Coronary artery (tissue), 2 donors: ENCODE measurements at places on chromosomes 4 and X.
A peak's percentile ranks its signal among the peaks of the same experiment; 100 is the strongest.

- DNase-seq, result no peak
These were observed 114.4 kb downstream of the WDFY3 start for GRCh38 chr4:84852081-84852480.

DNA sequence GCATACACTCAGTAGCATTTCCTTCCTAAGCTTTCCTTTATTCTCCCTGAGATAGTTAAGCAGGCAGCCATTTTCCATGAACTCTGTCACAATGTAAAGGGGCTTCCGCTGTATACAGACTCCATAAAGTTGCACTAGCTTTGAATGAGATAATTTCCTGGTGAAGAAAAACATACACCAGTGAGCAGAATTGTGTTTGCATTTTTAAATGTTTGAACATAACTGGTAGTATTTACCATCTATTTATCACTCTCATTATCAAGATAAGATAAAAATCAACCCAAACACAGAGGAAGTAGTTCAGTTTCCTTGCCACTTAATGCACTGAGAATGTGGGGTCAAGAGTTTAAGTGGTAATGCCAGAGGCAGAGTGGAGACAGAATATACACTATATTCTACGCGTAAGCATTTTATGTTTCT lies 54.1 kb downstream of the TXK start:
- no peak for DNase-seq

GRCh38 chr4:41505161-41505661 lies 32.7 kb upstream of the LIMCH1 start:
- peak; percentile 76 for DNase-seq

DNA sequence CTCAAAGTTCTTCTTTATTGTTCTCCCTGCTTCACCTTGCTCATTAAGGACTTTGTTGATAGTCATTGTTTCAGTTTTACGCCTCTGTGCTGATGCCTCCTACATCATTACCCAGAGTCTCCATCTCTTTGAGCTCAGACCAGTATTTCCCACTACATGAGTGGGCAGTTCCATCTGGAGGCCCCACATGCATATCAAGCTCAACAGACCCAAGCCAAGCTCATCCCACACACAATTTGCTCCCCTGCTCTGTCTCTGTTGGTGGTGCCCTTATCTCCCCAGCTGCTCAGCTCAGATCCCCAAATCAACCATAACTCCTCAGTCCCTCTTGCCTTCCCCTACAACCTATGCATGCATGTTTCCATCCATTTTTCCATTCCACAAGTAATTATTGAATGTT lies 85.1 kb upstream of the EFNB1 start:
- DNase-seq, result no peak

DNA sequence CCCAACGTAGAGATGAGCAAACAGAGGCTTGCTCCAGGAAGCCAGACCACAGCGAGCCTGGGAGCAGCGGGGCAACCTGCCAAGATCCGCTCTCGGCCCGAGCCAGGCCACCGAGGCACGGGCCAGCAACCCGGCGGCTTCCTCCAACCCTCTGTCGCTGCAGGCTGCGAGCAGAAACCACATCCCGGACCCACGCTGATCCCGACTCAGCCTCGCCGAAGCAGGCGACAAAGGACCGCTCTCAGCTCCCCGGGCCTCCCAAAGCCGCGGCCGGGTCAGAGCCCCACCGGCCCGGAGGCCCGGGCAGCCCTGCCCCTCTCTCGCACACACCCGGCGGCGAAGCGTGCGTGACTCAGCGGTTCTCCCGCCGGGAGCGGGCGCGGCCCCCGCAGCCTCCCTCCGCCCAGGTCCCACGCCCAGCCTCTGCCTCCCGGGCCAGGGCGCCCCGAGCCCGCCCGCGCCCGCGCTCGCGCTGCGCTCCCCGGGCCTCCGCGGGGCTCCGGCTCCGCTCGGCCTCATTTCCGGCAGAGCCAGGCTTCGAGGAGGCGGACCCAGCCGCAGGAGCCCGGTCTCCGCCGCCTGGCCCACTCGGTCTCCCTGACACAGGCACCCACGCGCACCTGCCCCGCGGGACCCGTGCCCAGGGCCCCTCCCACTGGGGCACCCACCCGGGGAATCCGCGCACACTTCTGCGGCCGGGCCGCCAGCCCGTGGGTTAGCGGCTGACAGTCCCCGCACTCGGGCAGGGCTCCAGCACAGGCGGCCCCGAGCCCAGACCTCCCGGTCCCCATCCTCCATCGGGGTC lies 1.7 kb downstream of the PPP2R2C start:
- peak; percentile 73 for DNase-seq

- DNase-seq, result no peak
These were observed 108.2 kb upstream of the FAM9C start for GRCh38 chrX:13152518-13153185.

DNA sequence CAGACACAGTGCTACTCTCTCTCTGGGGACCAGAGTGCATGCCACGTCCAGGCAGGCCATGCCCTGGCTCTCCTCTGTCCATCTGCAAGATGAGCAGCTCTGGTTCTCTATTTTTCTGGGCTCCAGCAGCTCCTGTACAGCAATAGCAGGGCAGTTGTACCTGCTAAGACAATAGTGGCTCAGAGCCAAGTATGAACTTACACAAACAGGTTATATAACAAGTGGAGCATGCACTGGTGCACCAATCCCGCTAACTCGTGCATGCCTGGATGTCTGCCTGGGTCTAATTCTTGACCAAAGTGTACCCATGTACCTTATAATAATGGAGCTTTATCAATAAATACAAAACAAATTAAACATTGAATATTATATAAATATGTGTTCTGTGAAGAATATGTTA lies 392.3 kb downstream of the CENPC start:
- no peak for DNase-seq

- no peak for DNase-seq
These were observed 65.3 kb upstream of the WDR1 start for GRCh38 chr4:10181745-10182445.

DNA sequence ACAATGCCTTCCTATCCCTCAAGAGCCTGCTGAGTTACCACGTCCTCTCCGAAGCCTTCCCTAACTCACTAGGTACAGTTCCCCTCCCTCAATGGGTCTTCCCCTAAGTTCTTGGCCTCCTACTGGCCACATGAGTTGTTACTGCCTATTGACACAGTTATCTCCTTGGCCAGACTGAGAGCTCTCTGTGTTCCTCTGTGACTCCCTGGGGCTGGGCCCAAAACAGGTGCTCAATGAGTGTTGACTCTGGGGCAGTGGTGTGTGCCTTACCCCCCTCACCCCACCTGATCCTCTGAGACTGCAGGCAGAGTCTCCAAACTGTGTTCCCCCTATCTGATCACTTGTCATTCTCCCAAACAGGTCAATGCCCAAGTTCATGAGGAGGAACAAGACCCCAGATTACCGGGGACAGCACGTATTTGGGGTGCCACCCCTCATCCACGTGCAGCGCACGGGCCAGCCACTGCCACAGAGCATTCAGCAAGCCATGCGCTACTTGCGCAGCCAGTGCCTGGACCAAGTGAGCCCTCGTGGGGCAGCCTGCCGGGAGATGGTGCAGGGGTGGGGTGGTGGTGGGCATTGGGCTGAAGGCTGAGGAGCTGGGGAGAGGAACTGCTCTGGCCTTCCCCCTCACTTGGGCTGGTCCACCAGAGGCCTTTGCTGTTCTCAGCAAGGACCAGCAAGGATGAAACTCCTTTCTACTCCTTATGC lies 72.6 kb downstream of the STARD8 start:
- DNase-seq, result no peak

DNA sequence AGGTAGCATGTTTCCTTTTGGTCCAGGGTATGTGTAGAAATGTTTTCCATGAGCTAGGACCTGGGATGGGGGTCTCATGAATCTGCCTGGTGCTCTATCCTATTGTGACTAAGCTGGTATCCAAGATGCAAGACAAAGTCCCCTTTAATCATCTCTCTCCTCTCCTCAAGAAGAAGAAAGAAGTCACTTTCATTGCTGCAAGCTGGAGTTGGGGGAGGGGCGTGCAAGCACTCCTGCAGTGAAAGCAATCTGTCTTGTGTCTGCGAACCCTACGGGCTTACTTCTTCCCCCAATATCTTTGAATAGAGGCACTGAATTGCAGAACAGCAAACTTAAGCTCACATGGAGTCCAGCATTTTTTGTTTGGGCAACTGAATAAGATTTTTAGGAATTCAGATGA lies 27.2 kb upstream of the GRPR start:
- DNase-seq, result no peak

DNA sequence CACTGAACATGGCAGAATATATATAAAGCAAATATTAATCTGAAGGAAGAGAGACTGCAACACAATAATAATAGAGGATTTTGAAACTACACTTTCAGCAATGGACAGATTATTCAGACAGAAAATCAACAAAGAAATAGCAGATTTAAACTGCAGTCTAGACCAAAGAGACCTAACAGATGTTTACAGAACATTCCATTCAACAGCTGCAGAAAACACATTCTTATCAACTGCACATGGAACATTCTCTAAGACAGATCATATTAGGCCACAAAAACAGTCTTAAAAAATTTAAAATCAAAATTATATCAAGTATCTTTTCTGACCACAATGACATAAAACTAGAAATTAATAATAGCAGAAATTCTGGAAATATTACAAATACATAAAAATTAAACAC lies 27.1 kb downstream of the CENPE start:
- no peak for DNase-seq

DNA sequence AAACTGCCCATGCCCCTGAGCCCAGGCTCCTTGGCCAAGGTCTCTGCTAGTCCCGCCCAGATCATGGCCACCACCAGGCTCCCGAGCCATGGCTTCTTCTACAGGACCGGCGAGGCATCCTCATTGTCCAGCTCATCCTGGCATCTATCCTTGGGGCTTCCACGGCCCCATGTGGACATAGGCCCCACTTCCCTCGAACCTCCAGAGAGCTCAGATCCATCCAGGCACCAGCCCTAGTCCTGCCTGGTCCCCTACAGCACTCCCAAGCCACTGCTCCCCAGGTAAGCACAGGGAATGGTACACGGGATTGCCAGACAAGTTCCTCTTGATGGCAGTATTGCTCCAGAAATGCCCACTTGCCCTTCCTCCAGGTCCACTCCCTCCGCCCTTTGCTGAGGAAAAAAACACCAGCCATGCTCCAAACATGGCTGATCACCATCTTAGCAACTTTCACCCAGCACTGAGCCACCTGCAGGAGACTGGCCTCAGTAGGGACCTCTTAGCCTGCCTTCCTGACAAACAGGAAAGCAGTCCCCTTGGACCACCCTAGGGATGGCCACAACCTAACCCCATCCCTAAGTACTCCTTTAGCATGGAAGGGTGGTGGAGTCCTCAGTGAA lies 272.1 kb upstream of the AGTR2 start:
- DNase-seq, result no peak

GRCh38 chrX:149037281-149037870 lies 467.7 kb downstream of the IDS start:
- DNase-seq, result no peak

- no peak for DNase-seq
These were observed 81.0 kb downstream of the WFS1 start for GRCh38 chr4:6350646-6351045.

GRCh38 chr4:163548481-163549243 lies 54.2 kb downstream of the TMA16 start:
- DNase-seq, result no peak

- no peak for DNase-seq
These were observed 348.1 kb downstream of the RAPGEF2 start for GRCh38 chr4:159451006-159451405.

GRCh38 chr4:8770518-8771257 lies 101.0 kb downstream of the HMX1 start:
- no peak for DNase-seq

DNA sequence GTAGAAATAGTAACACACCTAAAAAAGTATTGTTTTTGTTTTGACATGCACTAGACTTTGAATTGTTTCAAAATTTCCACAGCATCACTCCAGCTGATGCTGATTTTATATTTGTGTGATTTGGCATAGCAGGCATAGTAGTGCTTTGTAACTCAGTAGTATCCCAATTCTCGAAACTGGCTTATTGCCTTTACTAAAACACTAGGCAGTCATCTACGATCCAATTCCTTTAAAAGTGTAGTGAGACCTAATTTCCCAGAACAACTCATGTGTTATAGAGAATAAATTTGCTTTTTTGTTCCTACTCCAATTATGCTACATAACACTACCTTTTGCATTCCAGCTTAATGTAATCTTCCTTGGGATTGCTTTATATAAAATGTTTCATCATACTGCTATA lies 797.7 kb downstream of the ADGRL3 start:
- DNase-seq, result no peak

- DNase-seq, result no peak
These were observed 92.6 kb downstream of the KDR start for GRCh38 chr4:55032788-55033187.

GRCh38 chrX:17247144-17247543 lies 127.9 kb upstream of the NHS start:
- no peak for DNase-seq

GRCh38 chr4:168886351-168886750 lies 123.7 kb downstream of the CBR4 start:
- no peak for DNase-seq
